ENCODE measurements at places on chromosomes 1 and 21. TPM values are rescaled to one million over a fixed set of nuclear protein-coding genes. Genes with fewer than 3 reads are reported as not detected.

- peak; percentile 52 for DNase-seq
Measured at GRCh38 chr1:119870917-119871596, 25.3 kb downstream of the ADAM30 start.

GRCh38 chr1:151673407-151673806, 43.2 kb downstream of the CELF3 start:
- DNase-seq = no peak

DNA sequence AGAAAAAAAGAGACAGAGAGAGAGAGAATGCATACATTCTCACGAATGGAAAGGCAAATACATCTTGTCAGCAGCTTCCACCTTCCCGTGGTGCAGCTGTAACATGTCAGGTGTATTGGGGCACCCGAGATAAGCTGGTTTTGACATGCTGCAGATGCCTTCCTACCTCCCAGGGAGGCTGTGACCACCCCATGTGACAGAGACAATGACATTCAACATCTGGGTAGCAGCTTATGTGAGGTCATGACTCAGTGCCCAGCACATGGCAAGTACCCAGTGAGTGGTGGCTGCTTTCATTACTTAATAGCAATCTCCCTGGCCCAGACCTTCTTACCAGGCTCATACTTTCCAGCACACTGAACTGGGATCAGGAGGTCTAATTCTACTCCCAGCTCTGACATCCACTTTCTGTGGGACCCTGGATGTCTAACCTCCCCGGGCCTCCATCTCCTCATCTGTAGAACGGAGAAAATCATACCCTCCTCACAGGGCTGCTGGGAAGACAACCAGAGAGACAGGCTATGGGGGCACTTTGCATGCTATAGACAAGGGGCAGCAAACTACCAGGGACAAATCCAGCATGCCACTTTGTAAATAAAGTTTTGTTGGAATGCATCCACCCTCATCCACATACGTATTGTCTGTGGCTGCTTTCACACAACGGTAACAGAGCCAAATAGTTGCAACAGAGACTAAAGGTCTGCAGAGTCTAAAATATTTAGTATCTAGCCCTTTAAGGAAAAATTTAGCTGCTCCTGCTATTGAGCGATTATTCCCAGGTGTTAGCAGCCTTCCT, 38.5 kb upstream of the ZBTB40 start:
- DNase-seq = no peak

DNA sequence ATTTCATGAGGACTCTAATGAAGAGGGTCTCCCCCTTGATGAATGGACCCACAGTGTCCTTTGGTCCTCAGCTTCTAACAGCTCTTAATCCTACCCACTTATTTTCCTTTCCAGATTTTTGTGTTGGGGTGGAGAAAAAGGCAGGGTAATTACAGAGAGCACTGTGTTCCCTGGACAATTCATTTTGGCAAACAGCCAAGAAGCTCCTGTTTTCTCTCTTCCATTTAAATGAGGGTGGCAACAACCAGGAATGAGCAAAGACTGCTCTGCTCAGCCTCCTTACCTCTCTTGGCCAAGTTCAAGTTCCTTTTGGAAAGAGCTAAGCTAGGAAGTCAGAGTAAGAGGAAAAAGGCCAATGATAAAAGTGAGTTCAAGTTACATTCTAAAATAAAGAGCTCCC, 11.9 kb downstream of the XKR8 start:
- DNase-seq = no peak

DNA sequence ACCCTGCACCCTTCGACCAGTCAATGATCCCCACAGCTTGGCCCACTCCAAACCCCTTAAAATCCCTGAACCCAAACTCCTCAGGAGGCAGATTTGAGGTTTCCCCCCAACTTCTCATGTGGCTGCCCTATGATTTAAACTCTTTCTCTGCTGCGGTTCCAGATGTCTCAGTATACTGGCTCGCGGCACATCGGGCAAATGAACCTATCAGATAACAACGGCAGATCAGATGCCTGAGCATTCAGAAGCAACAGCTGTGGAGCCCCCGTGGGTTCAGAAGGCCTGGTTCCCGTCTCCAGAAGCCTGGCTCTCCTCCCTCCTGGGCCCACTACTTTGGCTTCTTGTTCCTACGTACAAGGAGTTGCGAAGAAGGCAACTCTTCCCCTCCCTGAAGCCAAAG, 43.3 kb upstream of the H6PD start:
- no peak for DNase-seq

- peak; percentile 35 for DNase-seq
Measured at GRCh38 chr1:67460676-67461500, 30.7 kb upstream of the SERBP1 start.

- DNase-seq = no peak
Measured at GRCh38 chr1:88216441-88216840, 467.6 kb upstream of the PKN2 start.

- DNase-seq = no peak
Measured at GRCh38 chr1:58717979-58718378, 18.1 kb upstream of the MYSM1 start.

DNA sequence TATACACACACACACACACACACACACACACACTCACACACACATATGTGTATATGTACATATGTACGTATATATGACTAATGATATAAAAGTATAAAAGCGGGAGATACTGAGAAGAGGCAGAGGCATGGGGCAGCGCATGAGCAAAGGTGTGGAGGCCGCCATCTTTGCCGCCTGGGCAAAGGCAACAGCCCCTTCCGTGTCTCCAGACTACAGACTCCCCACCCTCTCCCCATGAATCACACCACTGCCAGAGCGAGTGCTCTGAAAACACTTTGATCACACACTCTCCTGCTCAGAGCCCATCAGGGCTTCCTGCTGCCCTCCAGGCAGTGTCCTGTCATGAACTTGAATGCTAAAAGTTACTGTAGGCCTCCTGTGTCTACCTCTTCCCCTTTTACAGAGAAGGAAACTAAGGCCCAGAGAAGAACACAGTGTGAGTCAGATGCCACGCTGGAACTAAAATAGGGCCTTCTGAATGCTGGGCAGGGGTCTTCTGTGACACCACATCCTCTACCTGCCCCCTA, 54.7 kb upstream of the SSBP3 start:
- no peak for DNase-seq

DNA sequence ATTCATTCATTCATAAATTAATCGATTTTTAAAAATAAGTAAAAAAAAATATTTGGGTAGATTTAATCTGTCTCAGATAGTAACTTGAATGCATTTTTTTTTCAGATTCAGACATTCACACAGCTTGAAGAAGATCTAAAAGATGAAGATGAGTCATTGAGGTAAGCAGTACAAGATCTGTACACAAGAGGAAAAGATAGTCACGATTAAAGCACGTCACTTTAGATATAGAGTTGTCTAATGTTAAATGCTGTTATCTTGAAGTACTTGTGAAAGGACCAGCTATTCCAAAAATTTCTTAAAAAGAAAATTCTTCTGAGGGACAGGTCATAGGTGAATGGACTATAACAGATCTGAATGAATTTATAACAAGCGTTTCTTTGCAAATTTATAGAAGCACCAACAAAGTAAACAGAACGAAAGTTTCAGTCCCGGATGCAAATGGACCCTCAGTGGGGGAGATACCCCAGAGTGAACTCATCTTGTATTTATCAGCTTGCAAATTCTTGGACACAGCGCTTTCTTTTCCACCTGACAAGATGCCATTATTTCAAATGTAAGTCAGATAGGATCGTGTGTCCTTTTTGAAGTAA, 31.2 kb upstream of the MORC3 start:
- no peak for DNase-seq

- no peak for DNase-seq
Measured at GRCh38 chr21:41583274-41583790, 75.4 kb upstream of the TMPRSS2 start.

- DNase-seq = no peak
Measured at GRCh38 chr1:108643492-108644335, 17.2 kb downstream of the HENMT1 start.

- DNase-seq = no peak
Measured at GRCh38 chr1:156673387-156674121, 3.7 kb downstream of the NES start.

The GCLM gene
- total RNA-seq = 23.0 TPM
